Stimulated activated CD4-positive, alpha-beta T cell treated with anti-CD3 and anti-CD28 coated beads, Interleukin-15, amount 100 ng/mL, for 48 hours (primary cell): ENCODE measurements at places on chromosomes 1 and 21.

DNA sequence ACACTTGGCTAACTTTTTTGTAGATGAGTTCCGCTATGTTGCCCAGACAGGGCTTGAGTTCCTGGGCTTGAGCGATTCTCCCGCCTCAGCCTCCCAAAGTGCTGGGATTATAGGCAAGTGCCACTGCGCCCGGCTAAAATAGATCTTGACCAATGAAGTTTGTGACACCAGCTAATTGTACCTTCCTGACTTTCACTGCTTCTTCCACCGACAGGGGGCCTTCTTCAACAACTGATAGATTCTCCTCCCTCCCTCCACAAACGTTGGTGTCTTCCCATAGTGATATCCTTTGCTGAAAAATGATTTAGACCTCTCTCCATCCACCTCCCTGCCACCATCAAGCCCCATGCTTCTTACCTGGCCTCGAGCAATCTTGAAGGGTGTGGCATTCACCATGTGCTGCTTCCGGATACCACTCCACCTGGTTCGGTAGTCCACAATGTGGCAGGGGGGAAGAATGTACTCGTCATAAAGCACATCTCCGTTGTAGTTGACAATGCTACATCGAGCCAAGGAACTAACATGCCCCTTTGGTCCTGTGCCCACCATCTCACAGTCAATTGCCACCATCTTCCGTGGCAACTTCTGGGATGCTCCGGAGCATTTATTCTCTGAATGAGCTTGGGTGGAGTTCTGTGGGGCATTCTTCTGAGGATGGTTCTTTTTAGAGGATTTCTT lies 1.6 kb upstream of the METTL25B start:
- DNase-seq = peak; percentile 43

DNA sequence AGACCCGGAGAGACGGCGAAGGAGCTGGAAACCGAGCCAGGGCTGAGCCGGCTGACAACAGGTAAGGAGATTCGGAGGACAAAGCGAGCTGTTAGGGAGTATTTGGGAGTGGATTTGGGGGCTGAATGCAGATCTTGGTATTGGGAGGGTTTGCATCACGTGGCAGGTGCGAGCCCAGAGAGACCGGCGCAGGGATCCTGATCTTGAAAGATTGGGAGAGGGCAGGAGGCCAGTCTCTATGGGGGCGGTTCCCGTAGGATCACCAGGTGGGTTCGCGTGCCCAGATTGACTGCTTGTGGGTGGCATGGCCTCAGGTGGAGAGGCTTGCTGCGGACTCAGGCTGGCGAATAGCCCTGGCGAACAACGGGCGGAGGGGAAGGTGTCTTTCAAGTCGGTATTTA lies 204 bp downstream of the CIART start:
- DNase-seq = no peak

GRCh38 chr1:197314682-197315081 lies 46.6 kb downstream of the CRB1 start:
- DNase-seq = no peak

DNA sequence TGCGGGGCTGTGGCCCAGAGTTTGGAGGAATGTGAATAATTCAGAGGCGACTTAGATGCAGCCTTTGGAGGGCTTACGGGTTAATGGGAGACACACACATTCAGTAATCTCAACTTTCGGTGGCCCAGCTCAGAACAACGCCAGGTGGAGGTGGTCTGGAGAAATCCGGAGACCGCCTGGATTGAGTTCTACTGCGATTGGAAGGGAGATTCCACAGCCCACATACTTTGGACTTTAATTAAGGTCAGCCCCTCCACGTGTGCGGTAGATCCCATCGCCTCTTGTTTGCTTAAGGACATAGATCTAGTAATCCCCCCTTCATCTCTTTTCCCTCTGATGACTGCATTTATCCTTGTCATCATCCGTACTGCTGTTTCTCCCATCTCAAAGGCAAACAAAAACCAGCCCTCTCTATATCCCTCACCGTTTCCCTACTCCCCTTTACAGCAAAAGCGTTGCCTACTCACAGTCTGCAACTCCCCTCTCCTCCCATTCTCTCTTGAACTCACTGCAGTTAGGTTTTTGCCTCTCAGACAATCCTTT lies 720 bp upstream of the BSDC1 start:
- no peak for DNase-seq

DNA sequence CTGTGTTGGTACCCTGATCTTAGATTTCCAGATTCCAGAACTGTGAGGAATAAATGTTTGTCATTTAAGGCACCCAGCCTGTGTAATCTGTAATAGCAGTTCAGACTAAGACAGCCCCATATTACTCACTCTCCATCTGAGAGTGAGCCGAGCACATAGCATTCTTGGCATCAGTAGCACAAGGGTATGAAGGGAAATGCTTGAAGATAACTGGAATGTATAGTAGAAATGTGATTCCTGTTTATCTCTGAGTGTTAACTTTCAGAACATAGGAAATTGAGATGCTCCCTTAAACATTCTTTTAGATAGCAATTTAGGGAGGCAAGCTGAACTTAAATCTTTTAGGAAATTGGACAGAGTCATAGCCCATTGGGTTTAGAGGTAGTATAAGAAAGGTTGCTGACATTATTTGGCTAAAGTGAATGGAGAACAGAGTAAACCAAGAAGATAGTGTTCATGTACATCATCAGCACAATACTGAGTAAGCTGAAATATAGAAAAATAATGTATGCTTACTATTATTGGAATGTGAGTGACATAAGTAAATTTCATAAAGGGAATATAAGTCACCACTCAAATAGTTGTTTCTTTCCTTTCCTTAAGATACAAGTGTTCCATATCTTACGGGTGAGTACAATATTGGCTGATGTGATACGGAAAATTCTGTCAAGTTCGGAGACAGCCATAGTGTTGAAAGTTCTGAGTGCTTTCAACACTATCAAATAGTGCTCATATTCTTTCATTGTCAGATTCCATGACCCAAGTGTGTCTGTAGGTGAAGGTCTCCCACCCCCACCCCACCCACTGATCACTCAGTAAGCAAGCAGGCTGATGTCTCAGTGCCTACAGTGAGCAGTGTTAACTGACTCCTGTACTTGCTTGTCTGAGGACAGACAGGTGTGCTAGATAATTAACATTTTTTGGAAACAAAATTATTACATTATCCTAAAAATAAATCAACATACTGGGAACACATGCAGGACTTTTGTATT lies 73.7 kb downstream of the LRRC8D start:
- DNase-seq = no peak

DNA sequence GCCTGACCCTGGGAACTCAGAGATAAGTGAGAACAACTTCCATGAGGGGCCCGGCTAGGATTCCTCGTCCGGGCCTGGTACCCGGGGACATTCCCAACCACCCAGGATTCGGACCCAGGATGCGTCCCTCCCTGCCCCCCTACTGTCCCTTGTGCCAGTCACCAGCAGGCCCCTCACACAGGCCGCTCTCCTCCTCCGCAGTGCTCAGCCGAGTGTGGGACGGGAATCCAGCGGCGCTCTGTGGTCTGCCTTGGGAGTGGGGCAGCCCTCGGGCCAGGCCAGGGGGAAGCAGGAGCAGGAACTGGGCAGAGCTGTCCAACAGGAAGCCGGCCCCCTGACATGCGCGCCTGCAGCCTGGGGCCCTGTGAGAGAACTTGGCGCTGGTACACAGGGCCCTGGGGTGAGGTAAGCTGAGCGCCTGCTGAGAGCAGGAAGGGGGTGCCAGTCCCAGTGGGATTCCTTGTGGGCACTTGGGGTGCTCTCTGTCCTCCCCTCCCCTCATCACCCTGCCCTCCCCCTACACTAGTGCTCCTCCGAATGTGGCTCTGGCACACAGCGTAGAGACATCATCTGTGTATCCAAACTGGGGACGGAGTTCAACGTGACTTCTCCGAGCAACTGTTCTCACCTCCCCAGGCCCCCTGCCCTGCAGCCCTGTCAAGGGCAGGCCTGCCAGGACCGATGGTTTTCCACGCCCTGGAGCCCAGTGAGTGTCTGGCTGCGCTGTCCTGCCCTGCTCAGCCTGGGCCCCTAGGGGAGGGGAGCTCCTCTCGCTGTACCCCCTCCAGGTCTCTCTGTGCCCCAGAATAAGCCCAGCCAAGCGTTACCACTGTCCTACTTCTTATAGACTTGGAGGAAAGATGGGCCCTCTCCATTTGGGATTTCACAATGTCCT lies 9.8 kb downstream of the ADAMTSL4 start:
- DNase-seq = no peak

GRCh38 chr21:16113052-16113715 lies 383.4 kb downstream of the USP25 start:
- no peak for DNase-seq

DNA sequence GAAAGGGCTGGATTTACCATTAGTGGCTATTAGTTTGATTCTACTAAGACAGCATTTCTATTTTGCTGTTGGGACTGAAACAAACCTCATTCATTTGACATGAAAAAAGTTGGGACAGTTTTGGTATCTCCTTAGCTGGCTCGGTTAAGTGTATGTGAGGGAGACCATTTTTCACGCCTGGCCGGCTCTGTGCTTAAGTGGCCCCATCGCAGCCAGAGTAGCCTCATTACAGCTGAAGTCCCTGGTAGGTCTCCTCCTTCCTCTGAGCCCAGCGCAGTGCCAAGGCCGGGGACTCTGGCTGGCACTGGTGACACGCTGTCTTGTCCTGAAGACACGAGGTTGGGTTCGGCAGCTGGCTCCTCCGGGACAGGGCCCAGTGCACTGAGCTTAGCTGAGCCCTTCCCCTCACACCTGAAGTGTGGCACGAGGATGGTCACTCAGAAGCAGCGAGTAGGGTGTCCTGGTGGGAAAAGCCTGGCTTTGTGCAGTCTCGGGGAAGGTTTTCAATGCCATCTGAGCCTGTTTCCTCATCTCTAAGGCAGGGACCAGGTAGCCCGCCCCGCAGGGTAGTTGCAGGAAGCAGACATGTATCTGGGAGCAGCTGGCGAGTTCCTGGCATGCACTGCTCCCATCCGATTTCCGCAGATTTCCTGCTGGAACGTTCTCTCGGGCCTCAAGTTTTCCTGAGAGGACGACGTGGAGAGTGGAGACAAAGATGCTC lies 196.5 kb downstream of the DYRK1A start:
- peak; percentile 8 for DNase-seq

DNA sequence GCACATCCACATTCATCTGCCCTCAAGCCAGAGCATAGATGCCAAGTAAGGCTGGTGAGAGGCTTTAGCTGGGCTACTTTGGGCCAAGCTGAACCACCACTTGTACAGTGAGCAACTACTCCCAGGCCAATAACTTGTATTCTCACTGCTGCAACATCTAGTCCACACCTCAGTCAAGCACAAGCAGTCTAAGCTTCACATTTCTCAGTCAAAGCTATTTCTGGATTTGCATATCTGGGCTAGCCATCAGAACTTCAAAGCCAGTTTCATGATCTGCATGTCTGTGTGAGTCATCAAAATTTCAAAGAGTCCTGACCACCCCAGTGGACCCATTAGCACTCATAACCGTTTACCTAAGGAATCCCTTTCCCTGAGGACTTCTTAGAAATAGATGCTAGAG lies 77.7 kb upstream of the DIRAS3 start:
- no peak for DNase-seq

DNA sequence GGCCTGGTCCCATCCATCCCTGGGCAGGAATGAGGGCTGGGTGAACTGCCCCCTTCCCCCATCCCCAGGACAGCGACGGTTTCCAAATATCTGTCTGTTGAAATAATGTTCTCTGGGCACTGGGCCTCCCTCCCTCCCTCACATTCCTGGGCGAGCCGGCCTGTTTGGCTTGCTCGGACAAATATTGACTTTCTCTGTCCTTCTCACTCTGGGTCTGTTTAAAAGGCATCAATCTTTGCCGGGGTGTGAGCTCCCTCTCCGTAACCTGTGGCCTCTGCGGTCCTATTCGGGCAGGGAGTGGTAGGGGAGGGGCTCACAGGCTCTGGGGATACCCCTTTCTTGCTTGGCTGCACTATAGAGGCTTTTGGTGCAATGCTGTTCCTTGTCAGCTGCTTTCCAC lies 40.2 kb downstream of the FOXD2 start:
- DNase-seq = no peak

DNA sequence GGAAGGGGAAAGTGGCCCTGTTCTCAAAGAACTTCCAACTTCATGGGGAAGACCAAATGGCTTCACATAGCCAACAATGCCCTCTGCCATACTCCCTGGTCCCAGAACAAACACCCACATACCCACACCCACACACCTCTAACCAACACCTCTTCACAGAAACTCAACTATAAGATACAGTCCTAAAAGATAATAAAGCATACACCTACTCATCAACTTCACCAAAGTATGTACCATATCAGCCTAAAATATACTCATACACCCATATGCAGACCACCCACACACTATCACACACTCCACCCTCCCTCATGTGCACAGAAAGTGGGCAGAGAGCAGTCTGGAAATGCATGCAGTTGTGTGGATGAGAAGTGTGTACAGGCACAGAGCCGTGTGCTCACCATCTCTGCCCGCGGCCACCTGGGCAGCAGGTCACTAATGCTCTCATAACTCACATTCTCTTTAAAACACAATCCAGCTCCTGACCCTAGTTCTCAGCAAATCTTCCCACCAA lies 27.7 kb downstream of the IQGAP3 start:
- DNase-seq = no peak

- no peak for DNase-seq
These were observed 276.0 kb upstream of the NR5A2 start for GRCh38 chr1:199751506-199751905.

GRCh38 chr1:92476071-92476631 lies 10.6 kb downstream of the GFI1 start:
- DNase-seq = peak; percentile 45

- DNase-seq = no peak
These were observed 1.1 kb downstream of the SLC50A1 start for GRCh38 chr1:155136748-155137147.

DNA sequence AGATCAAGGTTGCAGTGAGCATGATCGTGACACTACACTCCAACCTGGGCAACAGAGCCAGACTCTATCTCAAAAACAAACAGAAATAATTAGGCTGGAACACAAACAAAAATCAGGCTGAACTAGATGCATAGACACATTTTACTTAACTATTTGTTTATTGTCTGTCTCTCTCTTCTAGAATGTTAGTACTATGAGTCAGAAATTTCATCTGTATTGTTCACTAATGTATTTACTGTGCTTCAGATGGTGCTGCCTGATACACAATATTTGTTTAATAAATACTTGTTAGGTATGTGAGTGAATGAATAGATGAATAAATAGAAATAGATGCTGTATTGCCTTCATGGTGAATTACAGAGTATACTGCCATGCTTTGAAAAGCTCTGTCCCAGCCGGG lies 6.0 kb upstream of the LIN28A start:
- no peak for DNase-seq

GRCh38 chr21:33451634-33452071 lies 28.1 kb downstream of the TMEM50B start:
- no peak for DNase-seq

GRCh38 chr1:192303029-192303428 lies 13.8 kb upstream of the RGS21 start:
- DNase-seq = no peak

GRCh38 chr1:113674591-113674990 lies 84.7 kb downstream of the PHTF1 start:
- no peak for DNase-seq

GRCh38 chr1:229305392-229305791 lies 34.5 kb downstream of the RAB4A start:
- DNase-seq = no peak

- DNase-seq = no peak
These were observed 144.1 kb downstream of the OMA1 start for GRCh38 chr1:58402444-58402843.

- no peak for DNase-seq
These were observed 31.3 kb upstream of the FGGY start for GRCh38 chr1:59265622-59266021.

- no peak for DNase-seq
These were observed 158.9 kb downstream of the ST6GALNAC5 start for GRCh38 chr1:77026135-77026534.

- DNase-seq = no peak
These were observed 16.5 kb upstream of the RNF220 start for GRCh38 chr1:44388551-44388950.
